ENCODE measurements at places on chromosomes 1 and 21.
A peak's percentile ranks its signal among the peaks of the same experiment; 100 is the strongest.

GRCh38 chr1:243733670-243734307 is 116.3 kb downstream of the AKT3 start:
- no peak for DNase-seq

DNA sequence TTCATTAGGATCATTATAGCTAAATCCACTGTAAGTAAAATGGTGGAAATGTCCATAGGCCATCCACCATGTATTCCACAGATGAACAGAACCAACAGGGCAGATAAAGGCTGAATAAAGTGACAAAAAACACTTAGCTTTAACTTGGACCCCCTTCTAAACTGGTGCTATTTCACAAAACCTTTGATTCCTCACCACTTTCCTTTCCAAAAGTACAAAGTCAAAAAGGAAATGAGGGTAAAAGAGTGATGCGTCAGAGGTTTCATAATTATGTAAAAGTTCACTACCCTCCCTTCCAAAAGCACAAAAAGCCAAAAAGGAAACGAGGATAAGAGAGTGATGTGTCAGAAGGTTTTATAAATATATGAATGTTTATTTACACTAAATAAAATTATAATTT is 172.2 kb downstream of the TBX15 start:
- no peak for DNase-seq

DNA sequence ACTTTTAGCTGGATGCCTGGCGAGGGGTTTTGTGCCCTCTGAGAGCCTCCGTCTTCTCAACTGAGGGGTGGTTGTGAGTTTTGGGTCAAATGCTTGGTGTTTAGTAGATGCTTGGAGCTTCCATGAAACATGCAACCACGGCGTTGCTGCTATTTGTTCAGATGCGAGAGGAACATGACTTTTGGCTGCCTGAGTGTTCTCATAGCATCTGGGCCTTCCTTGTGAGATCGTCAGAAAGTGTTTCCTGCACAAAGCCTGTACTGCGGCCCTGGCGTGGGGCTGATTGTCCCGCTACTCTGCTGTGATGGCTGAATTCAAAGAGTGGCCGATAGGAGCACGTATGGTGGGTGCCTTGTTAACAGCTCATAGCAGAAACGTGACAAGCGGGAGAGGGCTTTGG is 69.8 kb upstream of the FAM3B start:
- DNase-seq, result no peak

GRCh38 chr1:47893412-47893811 is 103.8 kb downstream of the TRABD2B start:
- no peak for DNase-seq

GRCh38 chr1:2816786-2817185 is 15.3 kb upstream of the TTC34 start:
- no peak for DNase-seq

DNA sequence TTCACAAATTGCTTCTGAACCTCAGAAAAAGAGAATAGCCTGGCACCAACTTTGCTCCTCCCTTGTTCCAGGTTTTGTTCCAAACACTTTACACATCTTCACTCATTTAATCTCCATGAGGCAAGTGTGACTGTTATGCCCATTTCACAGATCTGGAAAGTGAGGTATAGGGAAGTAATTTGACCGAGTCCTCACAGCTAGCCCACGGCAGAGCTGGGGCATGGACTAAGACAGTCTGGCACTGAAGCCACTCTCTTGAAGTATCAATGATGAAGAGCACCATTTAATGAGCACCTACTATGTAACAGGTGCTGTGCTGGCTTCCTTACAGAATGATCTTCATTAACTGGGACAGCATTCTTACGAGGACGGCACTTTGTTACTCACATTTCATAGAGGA is 19.0 kb downstream of the C1QB start:
- DNase-seq, result no peak

GRCh38 chr1:56396581-56396980 is 182.8 kb downstream of the PLPP3 start:
- DNase-seq, result no peak

GRCh38 chr1:66490816-66491215 is 43.1 kb upstream of the SGIP1 start:
- DNase-seq, result no peak

- peak; percentile 8 for DNase-seq
These were observed 11.3 kb downstream of the RPAP2 start for GRCh38 chr1:92310185-92310597.

GRCh38 chr1:34128186-34128889 is 36.7 kb downstream of the CSMD2 start:
- no peak for DNase-seq

DNA sequence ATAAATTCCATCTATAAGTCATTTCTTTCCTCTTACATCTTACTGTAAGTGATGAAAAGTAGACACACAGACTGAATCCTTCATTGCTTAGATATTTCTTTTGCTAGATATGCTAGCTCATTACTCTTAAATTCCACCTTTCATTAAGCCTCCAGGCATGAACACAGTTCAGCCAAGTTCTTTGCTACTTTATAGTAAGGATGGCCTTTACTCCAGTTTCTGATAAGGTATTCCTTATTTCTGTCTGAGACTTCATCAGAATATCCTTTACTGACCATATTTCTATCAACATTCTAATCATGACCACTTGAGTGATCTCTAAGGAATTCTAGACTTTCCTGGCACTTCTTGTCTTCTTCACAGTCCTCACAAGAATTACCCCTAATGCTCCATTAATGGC is 191.7 kb upstream of the KCTD3 start:
- DNase-seq, result peak; percentile 29

DNA sequence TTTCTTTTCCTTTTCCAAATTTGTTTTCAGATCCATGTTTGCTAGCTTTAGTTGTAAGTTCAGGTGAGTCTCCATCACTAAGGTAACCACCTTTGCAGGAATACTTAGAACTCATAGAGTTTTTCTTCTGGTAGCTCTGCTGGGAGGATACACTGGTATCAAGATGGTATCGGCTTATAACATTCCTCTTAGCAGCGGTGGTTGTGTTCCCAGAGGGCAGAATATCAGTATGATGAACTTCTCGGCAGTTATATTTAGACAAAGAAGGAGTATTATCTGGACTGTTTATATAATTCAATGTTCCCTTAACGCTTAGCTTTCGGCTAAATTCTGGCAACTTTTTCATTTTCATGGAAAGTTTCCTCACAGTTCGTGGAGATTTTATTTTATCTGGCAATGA is 18.1 kb downstream of the SYDE2 start:
- DNase-seq, result no peak

GRCh38 chr21:23780326-23780725 is 1827.0 kb downstream of the MRPL39 start:
- no peak for DNase-seq

DNA sequence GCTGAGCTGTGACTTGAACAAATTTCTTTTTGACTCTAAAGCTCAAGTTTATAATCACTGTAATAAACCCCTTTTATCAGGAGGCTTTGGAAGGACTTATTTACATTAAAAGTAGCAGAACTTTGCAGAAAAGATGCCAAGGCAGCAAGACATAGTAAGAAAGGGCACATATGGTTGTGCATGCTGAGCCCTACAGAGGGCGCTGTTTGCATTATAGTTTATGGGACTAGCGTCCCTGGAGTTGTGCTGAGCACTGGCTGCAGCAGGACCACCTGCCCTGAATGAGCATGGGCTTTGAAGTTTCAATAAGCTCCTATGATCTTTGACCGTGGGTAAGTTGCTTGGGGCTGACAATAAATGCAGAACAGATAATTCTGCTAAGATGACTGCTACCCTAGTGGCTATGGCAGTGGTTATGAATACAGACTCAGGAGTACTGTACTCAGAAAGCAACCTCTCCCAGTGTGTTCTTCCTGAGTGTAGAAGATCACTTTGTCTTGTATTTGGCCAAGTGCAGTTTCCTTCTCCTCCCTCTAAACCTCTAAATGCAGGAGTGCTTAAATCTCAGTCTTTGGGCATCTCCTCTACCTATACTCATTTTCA is 45.4 kb upstream of the USP1 start:
- no peak for DNase-seq

GRCh38 chr1:13769212-13769611 is 69.2 kb downstream of the PRDM2 start:
- no peak for DNase-seq

DNA sequence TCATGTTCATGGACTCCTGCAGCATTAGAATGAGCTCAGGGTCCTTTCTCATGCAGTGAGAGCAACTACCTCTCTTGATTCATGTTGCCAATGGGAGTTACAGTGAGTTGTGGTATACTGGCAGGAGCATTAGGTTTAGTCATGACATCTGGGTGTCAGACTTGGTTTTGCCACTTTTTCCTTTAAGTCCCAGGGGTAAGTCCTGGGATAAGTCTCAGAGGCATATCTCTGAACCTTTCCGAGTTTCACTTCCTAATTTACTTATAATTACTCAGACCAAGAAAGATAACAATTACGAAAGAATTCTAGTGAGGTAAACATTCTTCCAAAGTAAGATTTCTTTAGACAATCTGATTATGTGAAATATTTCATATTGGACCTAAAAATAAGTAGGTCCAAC is 606.0 kb downstream of the SMYD3 start:
- DNase-seq, result no peak

- no peak for DNase-seq
These were observed 134.8 kb upstream of the KIF26B start for GRCh38 chr1:245019910-245020486.

- no peak for DNase-seq
These were observed 8.8 kb downstream of the ADCY10 start for GRCh38 chr1:167905182-167905581.

DNA sequence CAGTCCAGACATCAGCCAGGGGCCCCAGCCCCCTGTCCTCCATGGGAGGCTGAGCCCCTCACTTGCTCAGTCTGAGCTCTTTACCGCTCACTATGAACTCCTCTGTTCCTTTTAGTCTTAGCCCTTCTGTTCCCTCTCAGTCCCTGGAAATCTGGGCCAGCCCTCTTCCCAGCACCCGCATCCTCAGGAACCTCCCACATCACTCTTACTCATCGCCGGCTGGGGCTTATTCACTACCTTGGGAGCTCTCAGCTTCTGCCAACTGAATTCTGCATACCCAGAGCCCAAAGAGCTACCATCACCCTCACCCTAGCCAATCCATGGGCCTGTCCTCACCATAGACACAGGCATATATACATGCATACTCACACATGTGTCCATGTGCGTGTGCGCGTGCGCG is 11.5 kb downstream of the KNCN start:
- DNase-seq, result peak; percentile 51

DNA sequence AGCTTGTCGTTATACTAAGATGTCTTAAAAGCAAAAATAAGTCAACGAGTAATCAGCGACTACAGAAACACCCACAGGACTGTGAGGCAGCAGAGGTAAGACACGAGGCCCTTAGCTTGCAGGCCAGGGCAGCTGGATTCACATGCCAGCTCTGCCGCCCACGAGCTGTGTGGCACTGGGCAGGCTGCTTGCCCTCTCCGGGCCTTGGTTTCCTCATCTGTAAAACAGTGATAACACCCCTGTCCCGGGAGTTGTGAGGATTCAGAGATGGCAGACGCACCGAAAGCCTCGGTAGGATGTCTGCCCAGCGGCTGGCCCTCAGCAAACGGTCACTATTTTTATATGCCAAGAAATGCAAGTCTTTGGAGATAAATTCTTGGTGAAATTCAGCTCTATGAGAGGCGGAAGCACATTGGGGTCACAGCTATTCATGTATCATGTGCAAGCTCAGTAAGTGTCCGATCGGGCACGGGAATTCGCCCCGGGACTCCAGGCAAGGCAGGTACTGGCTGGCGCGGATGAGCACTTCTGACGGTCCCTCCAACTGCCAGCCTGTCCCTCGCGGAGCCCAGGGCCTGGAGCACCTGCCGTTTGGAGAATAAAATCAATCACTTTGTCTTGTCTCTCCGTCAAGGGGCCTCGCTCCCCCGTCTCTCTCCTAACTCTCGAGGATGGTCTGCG is 1.1 kb downstream of the C2CD2 start:
- DNase-seq, result no peak

GRCh38 chr1:31429583-31429982 is 16.6 kb downstream of the SERINC2 start:
- no peak for DNase-seq

All from fibroblast of skin of scalp (primary cell).